ENCODE measurements at places on chromosomes 11 and 22.

DNA sequence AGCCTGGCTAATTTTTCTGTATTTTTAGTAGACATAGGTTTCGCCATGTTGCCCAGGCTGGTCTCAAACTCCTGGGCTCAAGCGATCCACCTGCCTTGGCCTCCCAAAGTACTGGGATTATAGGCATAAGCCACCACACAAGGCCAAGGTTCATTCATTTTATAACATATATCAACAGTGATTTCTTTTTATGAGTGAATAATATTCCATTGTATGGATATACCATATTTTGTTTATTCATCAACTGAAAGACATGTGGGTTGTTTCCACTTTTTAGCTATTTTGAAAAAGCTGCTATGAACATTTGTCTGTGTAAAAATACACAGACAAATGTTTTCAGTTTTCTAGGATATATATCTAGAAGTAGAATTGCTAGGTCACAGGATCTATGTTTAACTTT lies 116.0 kb downstream of the MRTFA start:
- no peak for DNase-seq

- no peak for DNase-seq
Measured at GRCh38 chr11:86487671-86488070, 113.0 kb downstream of the CCDC81 start.

DNA sequence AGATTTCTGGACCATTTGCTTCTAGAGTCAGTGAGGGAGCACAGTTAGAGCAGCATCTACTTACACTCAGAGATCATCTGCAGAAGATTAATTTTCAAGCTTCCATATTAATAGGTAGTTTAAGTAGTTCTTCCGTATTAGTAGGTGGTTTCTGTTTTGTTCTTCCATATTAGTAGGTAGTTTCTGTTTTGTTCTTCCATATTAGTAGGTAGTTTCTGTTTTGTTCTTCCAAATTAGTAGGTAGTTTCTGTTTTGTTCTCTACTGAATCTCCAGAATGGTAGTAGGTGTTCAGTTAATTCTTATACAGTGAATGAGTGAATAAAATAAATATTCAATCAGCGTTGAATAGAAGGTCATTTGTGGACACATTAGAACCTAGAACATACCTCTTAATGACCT lies 175.7 kb downstream of the TMEM135 start:
- DNase-seq: no peak

DNA sequence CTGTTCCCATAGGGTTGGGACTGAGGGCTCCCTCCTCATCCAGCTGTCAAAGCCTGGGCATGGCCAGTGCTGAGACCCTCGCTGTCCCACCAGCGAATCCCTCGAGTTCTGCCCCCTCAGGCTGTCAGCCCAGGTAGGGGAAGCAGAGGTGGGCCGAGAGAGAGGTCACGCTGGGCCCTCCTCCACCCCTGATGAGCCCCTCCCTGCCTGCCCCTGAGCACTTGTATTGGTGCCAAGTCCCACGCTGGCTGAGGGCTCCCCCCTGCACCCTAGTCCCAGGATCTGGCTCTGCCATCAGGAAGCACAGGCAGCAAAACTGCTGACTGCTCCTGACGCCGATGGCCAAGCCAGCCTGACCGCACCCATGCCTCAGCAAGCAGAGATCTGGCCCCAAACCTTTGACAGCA lies 3.3 kb downstream of the PRR33 start:
- no peak for DNase-seq

DNA sequence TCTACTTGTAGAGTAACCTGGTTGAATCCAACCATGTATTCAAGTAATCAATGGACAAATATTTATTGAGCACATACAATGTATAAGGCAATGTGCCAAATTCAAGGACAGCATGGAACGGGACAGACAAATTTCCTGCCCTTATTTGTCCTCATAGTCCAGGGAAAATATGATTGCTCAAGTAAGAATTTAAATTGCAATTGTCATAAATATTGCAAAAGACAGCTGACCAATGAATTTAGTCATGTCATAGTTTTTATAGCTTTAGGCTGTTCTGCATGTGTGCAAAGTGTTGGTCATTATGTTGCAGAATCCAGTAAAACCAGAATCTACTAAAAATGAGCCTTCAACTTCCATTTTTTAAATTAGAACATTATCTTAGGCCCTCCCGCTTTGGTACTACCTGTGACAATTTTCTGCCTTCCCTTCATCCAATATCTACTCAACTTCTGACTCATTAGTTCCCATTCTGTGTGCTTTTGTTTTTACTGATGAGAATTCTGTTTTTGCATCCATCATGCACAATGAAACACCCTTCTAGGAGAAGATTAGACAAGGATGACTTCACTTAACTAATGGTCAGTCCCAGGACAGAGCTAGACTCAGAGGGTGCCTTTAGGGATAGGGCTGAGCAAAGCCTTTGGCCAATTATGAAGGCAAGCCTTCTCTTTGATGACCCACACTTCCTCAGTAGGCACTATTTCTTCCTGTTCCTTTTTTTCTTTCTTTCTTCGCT lies 45.8 kb upstream of the FIBIN start:
- no peak for DNase-seq

GRCh38 chr11:43925932-43926505 lies 16.4 kb upstream of the C11orf96 start:
- no peak for DNase-seq

- no peak for DNase-seq
Measured at GRCh38 chr11:45100339-45100738, 46.1 kb upstream of the PRDM11 start.

DNA sequence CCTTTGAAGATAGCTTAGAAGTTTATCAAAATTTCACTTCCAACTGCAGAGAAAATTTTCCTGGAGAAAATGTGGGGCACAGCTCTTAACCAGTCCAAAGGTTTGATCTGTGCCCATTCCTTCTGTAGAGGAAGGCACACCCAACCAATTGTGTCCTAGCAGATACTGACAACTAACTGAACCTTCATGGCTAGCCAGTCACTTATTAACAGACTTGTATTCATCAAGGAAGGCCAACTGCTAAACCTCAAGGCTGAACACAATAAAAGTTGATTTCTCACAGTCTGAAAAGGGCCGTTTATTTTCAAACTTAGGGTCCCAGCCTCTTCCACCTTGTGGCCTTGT lies 19.5 kb downstream of the SYT13 start:
- DNase-seq: no peak

- peak; percentile 72 for DNase-seq
Measured at GRCh38 chr11:122696662-122697061, 41.1 kb downstream of the UBASH3B start.
